ENCODE measurements at places on chromosomes 6 and 20.

- no peak for DNase-seq
These were observed 356.3 kb downstream of the ZFAND3 start for GRCh38 chr6:38175786-38176185.

DNA sequence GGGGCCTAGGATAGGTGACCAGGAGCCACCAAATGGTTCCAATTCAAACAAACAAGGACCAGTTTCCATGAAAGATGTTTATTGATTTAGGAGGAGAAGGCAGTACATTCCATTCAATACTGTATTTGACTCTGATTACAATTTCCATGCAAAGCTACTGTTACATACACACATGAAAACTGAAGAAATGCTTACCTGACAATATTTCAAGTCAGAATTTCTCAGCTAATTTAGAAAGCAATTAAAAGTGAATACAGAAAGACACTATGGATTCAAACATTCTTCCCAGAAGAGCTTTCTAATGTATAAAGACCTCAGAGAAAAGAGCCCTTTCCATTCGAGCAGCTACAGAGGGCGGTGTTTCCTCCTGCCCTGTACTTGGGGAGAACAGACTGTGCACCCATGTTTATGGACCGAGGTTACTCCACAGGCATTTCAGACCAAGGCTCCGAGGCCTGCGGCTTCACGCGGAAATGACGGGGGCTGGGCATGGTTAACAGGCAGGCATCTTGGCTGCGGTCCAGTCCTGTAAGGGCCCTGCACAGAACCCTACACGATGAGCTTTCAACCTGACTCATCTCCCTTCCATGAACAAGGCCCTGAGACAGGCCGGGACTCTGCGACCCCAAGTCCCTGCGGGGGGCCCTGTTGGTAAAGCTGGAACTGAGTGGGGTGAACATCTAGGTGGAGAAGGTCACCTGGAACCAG, 25.7 kb upstream of the TCFL5 start:
- DNase-seq = no peak

DNA sequence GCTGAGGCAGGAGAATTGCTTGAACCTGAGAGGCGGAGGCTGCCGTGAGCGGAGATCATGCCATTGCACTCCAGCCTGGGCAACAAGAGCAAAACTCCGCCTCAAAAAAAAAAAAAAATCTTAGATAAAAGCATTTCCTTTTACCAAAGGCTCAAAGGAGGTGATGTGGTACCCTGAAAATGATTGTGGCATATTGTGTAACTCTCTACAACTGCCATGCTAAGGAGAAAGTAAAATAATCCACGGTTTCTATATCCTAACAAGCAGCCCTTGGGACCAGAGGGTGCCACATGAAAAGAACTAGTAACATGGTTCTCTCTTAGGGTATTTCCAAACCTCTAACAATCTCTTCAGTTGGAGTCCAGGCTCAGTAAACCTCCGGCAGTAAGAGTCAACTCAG, 38.8 kb upstream of the SLA2 start:
- peak; percentile 18 for DNase-seq

- DNase-seq = no peak
These were observed 492.1 kb downstream of the UTRN start for GRCh38 chr6:144777249-144777648.

- DNase-seq = no peak
These were observed 16.8 kb upstream of the CHRNA4 start for GRCh38 chr20:63377951-63378381.

DNA sequence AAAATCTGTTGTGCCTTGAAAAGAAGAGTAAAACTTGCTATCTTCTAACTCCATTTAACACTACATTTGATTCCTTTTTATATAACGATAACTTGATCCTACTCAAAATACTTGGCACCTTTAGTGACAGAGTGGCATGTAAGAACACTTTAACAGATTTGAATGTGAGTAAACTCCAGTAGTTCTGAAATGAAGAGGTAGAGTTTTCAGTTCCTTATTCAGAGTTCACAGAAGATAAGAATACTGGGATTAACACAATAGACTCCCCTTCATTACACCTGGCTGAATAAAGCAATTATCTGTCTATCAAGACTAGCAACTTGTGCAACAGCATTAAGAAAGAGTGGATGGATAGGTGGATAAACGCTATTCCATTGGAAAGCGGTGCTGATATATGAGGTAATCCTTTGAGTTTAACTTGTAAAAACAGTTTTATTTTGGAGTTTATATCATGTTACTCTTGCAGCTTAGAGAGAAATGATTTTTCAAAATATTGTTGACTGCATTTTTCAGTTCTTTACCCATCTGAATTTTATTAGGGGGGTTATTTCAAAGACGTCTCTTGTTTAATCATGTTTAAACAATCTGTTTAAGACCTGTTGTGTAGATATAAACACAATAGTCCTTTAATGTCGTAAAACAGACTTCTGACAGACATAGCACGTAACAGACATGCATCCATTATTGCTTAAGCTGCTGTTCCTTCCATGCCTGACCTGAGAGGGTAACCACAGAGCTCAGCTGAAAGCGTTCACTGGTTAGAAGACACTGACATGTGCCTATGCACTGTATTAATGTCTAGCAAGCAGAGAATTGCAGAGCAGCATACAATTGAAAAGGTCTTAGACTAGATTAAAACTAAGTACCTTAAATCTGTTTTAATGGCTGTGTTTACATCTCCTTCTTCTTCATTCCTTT, 102.4 kb upstream of the SUPT3H start:
- DNase-seq = peak; percentile 89

- no peak for DNase-seq
These were observed 166.0 kb upstream of the SCGN start for GRCh38 chr6:25485821-25486534.

DNA sequence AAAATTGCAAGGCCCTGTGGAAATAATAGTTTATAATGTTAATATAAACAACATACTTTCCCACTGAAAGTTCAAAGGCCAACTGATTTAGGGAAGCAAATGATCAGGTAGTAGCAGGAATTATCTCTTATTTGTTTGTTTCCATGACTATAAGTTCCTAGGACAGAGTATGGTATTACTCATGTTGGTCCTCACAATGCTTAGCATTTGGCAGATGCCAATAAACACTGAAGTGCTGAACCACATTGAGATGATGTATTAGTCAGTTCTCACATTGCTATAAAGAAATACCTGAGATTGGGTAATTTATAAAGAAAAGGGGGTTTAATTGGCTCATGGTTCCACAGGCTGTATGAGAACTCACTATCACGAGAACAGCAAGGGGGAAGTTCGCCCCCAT, 129.6 kb upstream of the NUP153 start:
- DNase-seq = no peak

GRCh38 chr20:11362450-11362849, 555.2 kb upstream of the BTBD3 start:
- no peak for DNase-seq

DNA sequence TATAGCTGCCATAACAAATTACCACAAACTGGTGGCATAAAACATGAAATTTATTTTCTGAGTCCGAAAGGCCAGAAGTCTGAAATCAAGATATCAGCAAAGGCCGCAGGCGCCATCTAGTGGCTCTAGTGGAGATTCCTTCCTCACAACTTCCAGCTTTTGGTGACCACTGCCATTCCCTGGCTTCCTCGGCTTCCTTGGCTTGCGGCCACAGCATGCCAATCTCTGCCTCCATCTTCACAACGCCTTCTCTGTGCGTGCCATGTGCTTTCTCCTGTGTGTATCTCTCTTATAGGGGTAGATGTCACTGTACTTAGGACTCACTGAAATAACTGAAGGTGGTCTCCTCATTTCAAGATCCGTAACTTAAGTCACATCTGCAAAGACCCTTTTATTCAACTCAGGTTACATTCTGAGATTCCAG, 5.4 kb upstream of the PLAGL1 start:
- DNase-seq = peak; percentile 78

DNA sequence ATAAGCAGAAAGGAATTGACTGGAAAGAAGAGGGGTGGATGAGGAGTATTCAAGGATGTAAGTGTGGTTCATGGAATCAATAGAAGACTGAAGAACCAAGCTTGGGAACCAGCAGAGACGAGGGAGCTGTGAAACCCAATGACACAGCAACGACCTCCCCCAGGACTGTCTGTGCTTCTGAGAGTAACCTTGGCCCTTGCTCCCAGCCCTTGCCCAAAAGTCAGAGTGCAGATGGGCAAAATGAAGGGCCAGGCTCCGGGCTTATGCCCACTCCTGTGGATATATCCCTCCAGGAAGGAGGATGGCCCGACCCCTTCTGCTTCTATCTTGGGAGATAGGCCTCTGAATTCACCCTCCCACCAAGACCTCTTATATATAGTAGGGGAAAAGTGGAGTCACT, 24.9 kb downstream of the FAM50B start:
- no peak for DNase-seq

DNA sequence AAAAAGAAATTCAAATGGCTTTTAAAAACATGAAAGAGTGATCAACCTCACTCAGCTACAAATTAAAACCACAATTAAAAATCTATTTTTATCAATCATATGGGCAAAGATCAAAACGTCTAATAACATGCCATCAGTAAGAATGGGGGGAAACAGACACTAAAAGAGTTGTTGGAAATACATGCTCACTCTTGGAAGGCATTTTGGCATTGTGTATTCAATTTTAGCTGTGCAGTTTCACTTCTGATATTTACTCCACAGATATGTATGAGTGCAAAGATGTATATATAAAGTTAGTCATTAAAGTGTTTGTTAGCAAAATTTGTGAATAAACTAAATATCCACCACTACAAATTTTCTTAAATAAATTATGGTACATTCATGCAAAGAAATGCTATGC, 112.3 kb upstream of the TOP1 start:
- no peak for DNase-seq

DNA sequence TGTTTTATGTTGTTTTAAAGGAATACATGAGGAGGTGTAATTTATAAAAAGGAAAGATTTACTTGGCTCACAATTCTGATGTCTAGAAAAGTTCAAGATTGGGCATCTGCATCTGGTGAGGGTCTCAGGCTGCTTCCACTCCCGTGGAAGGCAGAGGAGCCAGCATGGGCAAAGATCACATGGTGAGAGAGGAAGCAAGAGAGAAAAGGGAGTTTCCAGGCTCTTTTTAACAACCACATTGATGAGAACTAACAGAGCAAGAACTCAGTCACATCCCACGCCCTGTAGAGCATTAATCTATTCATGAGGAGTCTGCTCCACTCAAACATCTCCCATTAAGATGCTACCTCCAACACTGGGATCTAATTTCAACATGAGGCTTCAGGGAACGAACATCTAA, 1666.3 kb downstream of the HACE1 start:
- no peak for DNase-seq

DNA sequence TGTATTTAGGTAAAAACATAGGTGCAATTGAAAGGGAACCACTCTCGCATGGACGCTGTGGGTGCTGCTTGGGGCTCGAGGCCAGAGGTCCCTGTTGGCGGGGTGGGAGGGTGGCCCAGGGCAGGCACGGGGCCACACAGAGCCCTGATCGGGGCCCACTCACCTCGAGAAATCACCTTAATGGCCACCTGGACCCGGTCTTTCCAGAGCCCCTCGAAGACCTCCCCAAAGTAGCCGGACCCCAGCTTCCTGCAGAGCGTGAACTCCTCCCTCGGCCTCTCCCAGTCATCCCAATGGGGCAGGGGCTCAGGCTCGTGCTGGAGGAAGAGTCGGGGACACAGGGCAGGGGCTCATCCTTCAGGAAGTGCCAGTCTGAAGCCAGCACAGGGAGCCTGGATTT, 3.8 kb downstream of the PTK6 start:
- DNase-seq = no peak

- DNase-seq = no peak
These were observed 93.0 kb upstream of the DOK5 start for GRCh38 chr20:54382419-54382818.

DNA sequence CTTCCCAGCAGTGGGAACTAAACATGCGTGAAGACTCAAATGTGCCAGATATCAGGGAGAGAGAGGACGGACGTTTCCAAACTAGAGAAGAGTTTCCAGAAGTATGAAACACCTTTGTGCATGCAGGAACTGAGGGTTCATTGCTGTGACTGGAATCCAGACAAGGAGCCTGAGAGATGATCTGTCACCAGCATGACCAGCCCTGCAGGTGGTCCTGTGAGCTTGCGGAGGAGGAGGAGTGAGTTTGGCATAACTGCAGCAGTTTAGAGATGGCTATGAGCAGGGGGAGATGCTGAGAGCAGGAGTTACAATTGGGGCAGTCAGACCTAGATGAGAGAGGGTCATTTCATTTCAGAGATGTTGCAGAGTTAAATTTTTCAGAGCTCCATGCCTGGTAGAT, 89.6 kb downstream of the SLC22A3 start:
- no peak for DNase-seq

DNA sequence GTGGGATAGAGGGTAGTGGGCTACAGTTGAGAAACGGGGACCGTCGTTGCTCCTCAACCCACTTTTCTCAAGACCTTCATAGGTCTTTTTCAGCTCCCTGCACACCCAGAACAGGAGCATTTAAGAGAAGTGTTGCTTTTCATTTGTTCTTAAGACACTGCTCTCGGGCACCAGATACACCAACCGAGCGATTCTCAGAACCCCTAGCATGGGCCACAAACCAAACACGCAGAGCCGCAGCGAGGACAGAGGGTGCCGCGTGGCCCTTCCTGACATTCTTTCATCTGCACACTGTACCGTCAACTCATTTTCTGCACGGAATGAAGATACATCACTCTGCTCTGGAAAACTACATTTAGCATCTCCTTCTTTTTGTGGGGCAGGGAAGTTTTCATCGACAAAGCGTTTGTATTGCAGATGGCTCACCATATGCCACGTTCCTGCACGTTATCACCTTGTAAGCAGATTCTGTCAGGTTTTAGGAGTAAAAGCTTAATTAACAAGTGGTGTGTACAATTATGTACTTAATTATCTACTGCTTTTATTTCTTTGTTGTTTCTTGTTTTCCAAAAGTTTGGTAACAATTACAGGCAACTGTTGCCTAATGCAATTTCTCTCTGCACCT, 70.4 kb upstream of the MLN start:
- DNase-seq = no peak

- DNase-seq = no peak
These were observed 2.4 kb upstream of the TBCC start for GRCh38 chr6:42748203-42748898.

DNA sequence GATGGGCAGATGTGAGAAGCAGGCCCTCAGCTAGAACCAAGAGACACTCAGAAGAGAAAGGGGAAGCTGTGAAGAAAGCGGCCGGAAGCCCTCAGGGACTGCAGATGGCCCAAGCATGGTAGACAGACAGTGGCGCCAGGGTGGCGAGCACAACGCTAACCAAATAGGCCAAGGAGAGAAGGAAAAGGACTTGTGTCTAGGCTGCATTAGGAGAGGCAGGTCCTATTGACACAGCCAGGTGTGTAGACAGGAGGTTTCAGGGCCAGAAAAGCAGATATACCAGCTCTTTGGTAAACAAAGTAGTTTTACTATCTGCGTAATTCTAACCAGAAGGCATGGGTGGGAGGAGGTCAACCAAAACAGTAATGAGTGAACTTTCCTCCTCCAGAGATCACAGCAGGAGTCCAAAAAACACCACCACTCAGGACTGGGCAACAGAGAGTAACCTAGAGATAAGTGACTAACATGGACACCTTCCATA, 15.8 kb upstream of the MAP7 start:
- DNase-seq = peak; percentile 37

DNA sequence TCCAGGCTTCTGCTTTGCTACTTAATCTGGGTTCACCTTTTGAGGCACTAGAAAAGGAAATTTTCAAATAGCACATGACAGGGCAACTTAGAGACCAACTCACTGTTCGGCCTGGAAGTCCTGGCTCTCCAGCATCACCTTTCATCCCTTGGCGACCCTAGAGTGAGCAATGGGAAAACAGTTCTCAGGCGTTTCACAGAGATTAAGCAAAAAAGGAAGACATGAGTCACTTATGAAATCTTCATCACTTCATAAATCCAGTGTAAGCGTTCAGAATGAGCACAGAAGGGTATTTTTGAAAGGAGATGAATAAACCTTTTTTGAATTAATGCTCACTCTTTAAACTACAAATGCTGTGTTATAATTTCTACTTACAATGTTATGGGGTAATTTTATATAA, 104.0 kb downstream of the COL12A1 start:
- no peak for DNase-seq

All from NB4 (cell line).